Fibroblast of skin of left quadriceps (primary cell): ENCODE measurements at places on chromosomes 7 and 10.

GRCh38 chr7:131225619-131226513 lies 101.8 kb upstream of the MKLN1 start:
- DNase-seq = no peak

DNA sequence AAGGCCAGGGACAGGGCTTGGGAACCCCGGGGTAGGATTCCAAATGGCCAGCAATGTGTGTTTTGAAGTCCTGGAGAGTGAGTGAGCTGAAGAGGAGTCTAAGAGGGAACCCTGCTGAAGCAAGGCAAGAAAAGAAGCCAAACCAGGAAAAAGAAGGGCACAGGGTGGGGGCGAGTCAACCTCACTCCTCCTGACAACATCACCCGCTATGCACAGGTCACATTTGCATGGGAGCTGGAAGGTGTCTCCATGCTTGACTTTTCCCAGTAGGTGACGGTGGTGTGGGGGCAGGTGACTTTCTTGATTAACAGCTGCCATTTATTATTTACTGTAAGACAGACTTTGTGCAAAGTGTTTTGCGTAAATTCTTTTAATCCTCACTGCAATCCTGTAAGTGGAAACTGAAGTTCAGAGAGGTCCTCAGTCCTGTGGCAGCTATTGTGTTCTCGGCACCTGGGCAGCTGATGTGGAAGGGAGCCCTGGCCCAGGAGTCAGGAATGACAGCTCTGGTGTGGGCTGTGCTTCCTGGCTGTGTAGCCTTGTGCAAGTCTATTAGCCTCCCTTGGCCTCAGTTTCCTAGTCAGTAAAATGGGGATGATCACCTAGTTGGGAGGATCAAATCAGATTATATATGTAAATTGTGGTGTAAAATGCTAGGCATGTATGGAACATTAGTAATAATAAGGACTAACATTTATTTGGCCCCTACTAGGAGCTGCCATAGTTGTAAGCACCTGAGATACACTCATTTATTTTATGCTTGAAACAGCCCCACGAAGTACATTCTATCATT lies 90.9 kb downstream of the SH3PXD2A start:
- no peak for DNase-seq

DNA sequence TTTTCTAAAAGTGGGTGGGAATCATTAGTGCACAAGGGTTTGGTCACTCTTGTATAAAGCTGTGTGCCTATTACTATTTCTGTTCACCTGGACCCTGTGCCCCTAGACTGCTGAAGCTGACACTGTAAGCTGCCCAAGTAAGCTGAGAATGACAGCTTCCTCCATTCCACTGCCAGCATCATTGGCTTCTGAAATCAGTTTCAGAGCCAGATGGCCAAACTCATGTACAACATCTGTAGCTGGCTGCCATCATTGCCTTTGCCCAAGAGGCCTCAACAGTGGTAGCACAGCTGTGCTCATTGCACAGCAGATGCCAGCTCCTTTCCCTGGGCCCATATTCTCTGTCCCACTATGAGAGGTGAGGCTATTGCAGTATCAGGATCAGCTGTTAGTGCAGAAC lies 165.7 kb downstream of the CPEB3 start:
- DNase-seq = no peak

- no peak for DNase-seq
Observed at GRCh38 chr10:3036155-3037021, 31.0 kb upstream of the PFKP start.

GRCh38 chr10:34962866-34963265 lies 127.3 kb downstream of the CUL2 start:
- DNase-seq = no peak

DNA sequence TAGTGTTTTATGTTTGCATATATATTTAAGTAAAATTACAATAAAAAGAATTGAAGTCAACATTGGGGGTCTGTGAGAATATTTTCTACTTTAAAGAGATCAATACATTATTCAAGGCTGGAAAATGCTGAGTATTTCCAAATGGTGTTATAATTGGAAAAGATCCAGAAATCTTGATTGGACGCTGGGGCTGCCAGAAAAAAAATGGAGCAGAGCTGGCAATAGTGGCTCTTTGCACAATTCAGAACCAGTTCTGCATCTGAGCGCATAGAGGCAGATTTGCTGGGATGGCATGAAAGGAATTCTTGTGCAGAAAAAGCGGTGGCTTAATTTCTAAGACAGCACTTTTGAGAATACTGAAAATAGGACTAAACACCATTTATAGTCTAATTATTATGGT lies 10.8 kb upstream of the VWC2 start:
- no peak for DNase-seq

GRCh38 chr7:83629117-83629880 lies 19.6 kb downstream of the SEMA3E start:
- no peak for DNase-seq

DNA sequence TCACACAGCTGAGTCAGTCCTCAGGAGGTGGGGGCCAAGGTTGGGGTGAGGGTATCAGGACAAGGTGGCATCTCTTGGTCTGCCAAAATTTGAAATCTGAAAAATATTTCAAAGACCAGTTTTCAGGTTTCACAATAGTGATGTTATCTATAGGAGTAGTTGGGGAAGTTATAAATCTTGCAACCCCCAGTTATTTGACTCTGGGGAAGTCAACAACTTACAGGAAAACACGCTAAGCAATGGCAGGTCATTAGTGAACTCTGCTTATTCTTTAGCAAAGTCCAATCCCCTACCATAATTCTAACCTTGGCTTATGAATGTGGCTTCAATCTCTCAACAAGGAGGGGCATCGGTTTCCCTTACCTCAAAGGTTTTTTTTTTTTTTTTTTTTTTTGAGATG lies 94.9 kb downstream of the MARCHF5 start:
- DNase-seq = no peak

GRCh38 chr10:114550756-114551635 lies 107.1 kb downstream of the ABLIM1 start:
- DNase-seq = peak; percentile 18

- peak; percentile 73 for DNase-seq
Observed at GRCh38 chr10:75042292-75042974, 69.0 kb upstream of the SAMD8 start.

DNA sequence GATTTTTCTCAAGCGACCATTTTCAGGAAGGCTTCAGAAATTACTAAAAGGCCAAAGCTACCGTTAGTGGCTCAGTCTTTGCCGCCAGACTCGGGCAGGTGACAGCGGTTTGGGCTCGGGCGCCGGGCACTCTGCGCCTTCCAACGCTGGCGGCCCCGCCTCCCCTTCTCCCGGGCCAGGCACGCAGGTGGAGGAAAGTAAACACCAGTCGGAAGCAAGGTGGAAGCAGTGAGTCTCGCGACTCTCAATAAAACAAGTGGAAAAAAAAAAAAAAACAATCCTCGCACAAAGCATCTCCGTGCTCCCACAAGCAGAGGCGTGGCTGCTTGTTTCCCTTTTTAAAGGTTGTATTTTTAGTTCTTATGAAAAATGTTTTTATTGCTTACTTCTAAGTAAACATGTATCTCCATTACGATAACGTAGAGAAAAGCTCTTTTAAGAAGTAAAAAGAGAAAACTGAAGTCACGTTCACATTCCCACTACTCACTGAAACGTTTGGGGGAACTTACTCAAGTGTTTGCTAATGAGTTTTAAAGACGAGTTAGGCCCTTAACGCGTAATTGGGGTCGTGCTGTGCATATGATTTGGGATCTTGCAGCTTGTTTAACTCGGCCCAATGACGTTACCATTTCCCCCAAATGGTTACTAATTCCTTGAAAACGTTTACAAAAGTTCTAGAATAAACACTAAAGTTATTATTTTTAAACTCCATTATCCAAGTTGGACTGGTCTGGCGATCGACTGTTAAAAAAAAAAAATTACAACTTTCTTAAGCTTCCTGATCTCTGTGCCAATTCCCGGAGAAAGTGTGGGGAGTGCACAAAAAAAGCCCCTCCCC lies 864 bp downstream of the CDCA7L start:
- DNase-seq = no peak

GRCh38 chr7:30143748-30144251 lies 9.0 kb downstream of the MTURN start:
- no peak for DNase-seq

DNA sequence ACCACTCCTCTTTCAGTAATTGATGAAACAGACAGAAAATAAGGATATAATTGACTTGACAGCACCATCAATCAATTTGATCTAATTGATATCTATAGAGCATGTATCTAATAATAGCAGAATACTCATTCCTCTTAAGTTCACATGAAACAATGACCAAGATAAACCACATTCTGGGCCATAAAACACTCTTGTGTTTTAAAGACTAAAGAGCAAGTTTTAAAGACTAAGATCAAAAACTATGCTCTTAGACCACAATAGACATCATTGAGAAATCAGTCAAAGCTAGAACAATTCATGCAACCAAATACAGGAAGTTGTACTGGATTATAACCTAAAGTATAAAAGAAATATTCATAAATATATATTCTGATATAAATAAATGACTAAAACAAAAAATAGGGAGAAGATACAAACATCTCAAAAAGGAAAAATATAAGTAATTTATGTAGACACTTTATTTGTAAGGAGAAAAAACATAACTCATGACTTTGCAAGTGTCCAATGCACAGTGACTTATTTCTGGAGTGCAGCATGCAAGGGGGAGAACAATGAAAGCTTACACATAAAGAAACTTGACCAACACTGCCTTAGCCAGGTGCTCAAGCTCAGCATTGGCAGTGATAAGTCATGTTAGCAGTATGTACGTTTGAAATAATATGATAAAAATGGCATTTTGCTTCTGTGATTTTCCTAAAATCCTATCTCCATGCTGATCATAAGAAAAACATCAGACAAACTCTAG lies 312.7 kb upstream of the IGFBP3 start:
- no peak for DNase-seq
